ENCODE measurements at places on chromosomes 6 and 20.

DNA sequence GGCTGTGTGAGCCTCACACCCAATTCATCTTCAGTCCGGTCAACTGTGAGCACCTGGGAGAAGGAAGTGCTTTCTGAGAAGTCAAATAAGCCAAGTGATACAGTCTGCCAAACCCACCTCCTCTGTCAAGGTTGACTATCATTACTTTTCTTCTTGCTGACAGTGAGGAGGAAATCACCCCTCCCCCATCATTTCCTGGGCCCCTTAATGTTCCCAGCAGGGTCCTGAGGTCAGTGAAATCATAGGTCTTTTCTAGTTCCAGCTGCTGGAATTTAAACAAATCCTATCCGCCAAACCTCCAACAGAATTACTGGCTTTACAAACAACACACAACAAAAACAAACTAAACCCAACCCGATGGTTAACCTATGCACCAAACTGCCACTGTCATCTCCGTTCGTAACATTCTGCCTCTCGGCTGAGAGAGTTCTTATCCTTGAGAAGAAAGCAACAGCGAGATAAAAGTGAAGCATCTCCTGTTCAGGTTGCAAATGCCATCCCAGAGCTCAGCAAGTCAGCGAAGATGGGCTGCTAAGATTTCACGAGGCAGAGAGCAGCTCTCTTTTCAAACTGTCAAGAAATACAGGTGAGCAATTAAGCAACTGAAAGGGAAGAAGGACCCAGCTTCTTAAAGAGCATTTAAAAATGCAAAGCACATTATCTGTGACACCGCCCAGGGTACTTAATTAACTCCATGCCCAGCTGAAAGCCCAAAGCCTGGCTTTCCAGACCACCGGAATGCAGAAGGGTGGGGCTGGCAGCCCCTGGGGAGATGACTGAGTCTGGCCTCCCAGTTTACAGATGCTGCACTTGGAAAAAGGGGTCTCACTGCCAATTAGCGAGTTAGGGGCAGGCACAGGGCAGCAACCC lies 24.7 kb downstream of the GFOD1 start:
- no peak for DNase-seq

- no peak for DNase-seq
These were observed 308.7 kb downstream of the PKHD1 start for GRCh38 chr6:51778666-51779065.

DNA sequence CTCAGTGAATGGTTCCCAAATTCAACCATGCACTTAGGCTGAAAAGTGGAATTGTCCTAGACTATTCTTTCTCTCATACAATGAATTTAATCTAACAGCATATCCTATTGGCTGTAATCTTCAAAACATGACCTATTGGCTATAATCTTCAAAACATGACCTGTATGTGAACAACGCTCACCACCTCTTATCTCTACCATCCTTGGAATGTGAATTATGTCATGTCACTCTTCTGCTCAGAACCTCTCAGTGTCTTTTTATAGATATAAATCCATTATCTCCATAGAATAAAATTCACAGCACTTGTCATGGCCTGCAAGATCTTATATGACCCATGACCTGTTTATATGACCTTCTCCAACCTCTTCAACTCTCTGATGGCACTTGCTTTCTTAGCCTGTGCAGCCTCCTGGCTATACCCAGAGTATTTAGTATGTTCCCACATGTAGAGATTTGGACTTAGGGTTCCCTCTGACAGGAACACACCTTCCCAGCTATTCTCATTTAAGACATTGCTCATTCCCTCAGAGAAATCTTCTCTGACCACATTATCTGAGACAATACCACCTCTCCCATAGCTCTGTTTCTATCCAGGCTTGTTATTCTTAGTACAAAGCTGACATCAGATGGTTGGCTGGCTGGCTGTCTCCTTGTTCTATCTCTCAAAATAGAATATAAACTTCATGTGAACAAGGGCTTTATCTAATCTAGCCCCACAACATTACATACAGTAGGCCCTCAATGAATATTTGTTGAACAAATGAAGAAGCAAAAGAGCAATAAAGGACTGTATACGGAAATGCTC lies 275.0 kb upstream of the PREP start:
- no peak for DNase-seq

DNA sequence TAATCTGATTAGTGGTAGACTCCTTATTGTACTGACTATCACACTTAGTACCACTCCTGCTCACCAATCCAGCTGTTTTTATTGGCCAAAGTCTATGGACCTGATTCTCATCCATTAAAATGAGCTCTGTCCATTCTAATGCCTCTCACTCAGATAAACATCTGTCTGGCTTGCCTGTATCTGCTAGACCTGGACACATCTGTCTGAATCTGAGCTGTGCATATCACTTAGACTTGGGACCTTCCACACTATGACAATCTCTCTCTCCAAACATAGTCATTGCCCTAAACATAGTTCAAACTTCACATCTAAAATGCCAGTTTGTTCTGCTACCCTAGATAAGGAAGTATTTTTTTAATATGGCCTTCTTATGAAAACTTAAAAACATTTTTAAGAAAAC lies 92.6 kb downstream of the CENPW start:
- DNase-seq: no peak

- DNase-seq: peak; percentile 4
These were observed 891 bp downstream of the RIPPLY2 start for GRCh38 chr6:83854001-83854501.

DNA sequence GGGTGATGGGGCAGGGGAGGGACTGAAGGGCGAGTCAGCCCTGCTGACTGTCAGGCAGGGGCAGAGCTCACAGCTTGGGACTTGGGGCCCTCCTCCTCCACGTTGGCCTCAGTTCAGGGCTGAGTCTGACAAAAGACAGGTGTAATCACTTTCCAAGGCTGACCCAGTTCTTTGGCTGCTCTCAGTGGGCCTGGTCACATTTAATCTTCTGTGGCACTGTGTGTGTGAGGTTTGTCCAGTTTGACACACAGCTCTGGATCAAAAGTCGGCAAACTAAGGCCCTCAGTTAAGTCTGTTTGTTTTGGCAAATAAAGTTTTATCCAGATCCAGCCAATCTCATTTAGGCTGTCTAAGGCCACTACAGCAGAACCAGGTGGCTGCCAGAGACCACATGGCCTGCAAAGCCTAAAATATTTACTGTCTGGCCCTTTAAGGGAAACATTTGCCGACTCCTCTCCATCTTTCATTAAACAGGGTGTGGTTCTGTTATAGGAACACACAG lies 5.1 kb upstream of the MAP1LC3A start:
- DNase-seq: no peak

DNA sequence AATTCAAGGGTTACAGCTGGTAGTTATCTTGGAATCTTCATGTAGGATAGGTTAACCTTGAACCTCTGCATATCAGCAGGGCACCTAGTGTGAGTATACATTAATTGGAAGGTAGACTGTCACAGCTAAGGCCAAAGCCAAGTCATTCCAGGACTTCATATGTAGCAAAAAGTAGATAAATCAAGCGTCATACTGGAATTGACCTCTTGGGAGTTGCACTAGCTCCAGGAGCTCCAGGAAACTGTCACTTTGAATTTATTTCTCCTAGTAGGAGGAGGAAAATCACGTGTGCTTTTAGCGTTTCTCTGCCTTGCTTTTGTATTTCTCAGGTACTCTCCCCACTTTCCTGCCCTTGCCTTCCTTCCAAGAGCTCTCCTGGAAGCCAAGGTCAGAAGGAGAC lies 30.3 kb downstream of the RIPOR2 start:
- no peak for DNase-seq

- no peak for DNase-seq
These were observed 120.4 kb upstream of the PDE7B start for GRCh38 chr6:135731116-135731515.
